ENCODE measurements at places on chromosomes 5 and 9.

- DNase-seq = no peak
Measured at GRCh38 chr9:133948561-133949485, 43.3 kb downstream of the VAV2 start.

- no peak for DNase-seq
Measured at GRCh38 chr9:127116957-127117356, 5.5 kb downstream of the ANGPTL2 start.

- no peak for DNase-seq
Measured at GRCh38 chr5:51433052-51433710, 49.9 kb downstream of the ISL1 start.

- DNase-seq = no peak
Measured at GRCh38 chr9:91161465-91162300, 200.0 kb downstream of the AUH start.

- DNase-seq = no peak
Measured at GRCh38 chr5:87361536-87362213, 51.1 kb downstream of the CCNH start.

- DNase-seq = no peak
Measured at GRCh38 chr9:38435521-38435920, 11.3 kb upstream of the IGFBPL1 start.

DNA sequence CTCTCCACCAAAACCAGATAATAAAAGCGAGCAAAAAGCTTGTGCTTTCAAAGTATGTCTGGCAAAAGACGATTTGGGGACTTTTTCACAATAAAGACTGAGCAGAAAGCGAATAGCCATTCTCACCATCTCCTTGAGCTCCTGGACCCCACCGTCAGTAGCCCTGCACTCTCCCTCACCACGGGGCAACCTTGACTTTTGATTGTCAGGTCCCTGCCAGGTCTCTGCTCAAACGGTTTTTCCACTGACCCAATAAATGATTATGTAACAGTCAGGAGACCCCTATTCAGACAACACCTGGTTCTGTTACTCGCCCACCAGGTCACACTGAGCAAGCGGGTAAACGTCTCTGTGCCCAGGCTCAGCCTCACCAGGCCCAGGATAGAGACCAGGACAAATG lies 131.3 kb downstream of the MVB12B start:
- no peak for DNase-seq

DNA sequence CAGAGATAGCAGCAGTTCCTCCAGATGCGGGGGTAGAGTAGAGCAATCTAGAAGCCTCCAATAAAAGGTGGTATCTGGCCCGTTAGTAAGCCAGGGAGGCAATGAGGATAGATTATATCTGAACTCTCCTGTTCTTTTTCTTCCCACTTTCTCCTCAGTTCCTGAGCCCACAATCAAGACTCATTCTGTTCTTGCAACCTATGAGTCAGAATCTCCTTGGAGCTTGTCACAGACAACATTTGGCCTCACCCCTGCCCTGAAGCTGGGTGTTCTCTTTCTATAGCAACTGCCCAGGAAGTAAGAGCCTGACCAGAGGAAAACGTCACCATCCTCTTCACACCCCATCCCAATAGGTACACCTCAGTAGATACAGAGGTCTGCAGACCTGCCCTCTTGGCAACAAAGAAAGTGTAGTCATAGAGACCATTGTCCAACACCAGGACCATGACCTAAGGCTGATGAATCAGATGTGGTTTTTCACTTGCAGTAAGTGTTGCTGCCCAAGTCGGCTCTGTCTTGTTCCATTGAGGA lies 76.3 kb upstream of the PCA3 start:
- DNase-seq = no peak

DNA sequence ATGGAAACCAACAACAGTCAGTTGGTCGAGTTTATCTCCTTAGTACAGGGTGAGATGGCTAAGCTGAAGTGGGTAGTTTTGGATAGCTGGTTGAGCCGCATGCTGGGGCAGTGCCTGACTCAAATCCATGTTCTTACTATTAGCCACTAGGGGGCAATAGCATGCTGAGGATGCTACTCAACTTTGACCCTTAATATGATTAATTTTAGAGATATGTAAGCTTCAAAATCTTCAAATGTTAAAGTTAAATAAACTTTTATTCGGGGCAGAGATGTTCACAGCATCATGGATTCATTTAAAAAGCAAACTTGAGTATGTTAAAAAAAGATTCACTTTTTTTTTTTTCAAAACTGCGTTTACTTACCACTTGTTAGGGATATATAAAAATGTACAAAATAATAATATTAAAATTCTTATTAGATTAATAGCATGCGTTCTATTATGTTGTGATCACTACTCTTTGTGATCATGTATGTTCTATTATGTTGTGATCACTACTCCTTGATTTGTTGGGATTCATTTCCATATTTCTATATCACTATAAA lies 57.0 kb downstream of the C9orf153 start:
- peak; percentile 4 for DNase-seq

- no peak for DNase-seq
Measured at GRCh38 chr5:31964007-31964360, 210.1 kb downstream of the GOLPH3 start.

- DNase-seq = no peak
Measured at GRCh38 chr9:106701611-106702010, 161.4 kb upstream of the ZNF462 start.

DNA sequence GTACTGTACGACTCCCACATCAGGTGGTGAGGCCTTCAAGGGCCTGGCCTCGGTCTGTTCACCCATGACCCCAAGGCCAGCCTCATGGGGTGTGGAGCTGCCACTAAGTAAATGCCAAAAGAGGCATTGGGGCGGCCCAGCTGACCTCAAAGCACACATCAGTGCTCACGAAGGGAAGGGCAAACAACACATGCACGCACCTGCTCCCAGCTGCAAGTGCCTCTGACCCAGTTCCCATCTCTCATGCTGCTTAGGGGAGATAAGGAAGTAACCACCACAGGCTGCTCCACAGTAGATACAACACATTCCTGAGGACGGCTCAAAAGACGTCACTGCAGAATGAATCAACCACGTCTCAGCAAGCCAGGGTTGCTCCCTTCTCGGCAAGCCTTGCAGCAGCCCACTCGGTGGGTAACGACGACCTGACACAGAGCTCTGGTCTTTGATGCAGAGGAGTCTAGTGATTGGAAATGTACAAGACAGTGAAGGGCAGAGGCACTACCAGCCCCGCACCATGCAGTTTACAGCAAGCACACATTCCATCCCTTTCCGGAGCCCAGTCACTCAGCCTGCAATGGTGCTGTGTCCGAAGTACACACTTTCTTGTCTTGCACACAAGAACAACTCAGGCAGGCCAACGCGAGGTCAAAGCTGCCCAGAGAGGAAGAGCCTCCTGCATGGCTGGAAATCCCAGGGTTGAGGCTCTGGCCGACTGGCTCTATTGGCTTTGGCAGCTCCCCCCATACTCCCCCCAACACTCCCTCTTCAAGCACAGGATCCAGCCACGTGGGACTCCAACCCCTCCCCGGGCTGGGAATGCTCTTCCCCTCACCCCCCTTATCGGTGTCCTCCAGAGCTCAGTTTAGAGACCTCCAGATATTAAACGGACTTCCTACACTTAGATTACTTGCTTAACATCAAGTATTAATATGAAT lies 31.8 kb downstream of the FABP6 start:
- DNase-seq = no peak

DNA sequence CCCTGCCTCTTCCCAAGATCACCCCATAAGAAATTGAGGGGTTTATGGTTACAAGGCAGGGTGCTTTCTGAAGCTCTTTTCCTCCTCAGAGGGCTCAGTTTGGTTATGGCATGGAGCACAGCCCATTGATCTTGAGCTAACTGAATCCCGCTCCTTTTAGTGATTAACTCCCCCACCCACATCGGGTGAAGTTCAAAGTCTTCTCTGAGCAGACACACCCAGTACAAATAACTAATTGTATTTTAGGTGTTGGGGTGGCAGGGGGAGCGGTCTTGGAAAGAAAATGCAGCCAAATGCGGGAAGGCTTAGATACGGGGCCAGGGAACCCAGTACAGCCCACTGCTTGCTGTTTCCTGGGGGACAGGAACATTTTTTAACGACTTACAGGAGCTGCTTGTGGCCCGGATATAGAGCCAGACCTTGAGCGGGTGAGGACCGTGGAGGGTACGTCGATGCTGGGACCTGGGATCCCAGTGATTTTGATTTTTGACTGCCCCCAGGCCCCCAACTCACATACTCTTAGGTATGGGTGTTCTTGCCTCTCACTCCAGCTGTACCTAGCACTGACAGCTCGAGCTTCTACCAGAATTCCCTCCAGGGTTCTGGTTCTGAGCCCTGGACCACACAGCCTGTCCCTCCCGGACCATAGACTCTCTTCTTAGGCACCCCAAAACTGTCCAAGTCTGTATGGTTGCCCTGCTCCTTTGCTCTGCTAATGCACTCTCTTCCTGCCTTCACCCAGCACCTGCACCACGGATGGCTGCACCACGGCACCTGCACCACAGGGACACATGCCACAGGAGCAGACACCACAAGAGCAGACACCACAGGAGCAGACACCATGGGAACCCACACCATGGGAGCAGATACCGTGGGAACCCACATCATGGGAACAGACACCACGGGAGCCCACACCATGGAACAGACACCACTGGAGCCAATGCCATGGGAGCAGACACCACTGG lies 18.3 kb upstream of the RXRA start:
- DNase-seq = no peak

GRCh38 chr5:65190328-65191053 lies 291.2 kb downstream of the ADAMTS6 start:
- no peak for DNase-seq

- no peak for DNase-seq
Measured at GRCh38 chr9:18536554-18536953, 62.6 kb downstream of the ADAMTSL1 start.

DNA sequence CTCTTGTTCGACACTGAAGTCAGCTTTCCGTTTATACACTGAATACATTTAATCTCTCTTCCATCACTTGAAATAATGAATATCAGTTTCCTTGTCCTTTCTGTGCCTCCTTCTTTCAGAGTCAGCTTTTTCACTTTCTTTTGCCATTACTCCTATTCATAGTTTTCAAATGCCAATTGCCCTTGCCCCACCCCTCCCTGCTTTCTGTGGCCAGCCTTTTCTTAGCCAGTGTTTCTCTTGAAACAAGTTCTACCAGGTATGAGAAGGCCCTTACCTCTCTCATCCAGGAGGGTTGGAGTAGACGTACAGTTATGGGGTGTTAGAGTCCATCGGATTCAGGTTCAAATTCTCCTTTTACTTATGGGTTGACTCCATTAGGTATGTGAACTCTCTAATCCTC lies 574.7 kb upstream of the SEMA6A start:
- DNase-seq = no peak

GRCh38 chr5:159097784-159098602 lies 1.7 kb downstream of the EBF1 start:
- no peak for DNase-seq

- DNase-seq = no peak
Measured at GRCh38 chr9:72443855-72444254, 77.6 kb upstream of the TMC1 start.

- no peak for DNase-seq
Measured at GRCh38 chr5:180334751-180335613, 18.2 kb downstream of the GFPT2 start.

- DNase-seq = no peak
Measured at GRCh38 chr5:27875148-27875547, 836.8 kb upstream of the CDH9 start.

GRCh38 chr5:69326365-69326764 lies 6.2 kb downstream of the CCDC125 start:
- DNase-seq = no peak

- no peak for DNase-seq
Measured at GRCh38 chr9:75950998-75951397, 60.5 kb downstream of the PCSK5 start.

GRCh38 chr5:96961053-96961452 lies 25.2 kb downstream of the LNPEP start:
- DNase-seq = no peak
